ENCODE measurements at places on chromosomes 6 and 20. TPM values are rescaled to one million over a fixed set of nuclear protein-coding genes. Genes with fewer than 3 reads are reported as not detected.
A peak's percentile ranks its signal among the peaks of the same experiment; 100 is the strongest.

GRCh38 chr6:91782802-91783201 lies 1195.9 kb upstream of the MAP3K7 start:
- no peaks in the 10 kb centered on the region for H3K36me3 ChIP-seq
- H3K27me3 ChIP-seq = no peaks in the 10 kb centered on the region
- DNase-seq = no peak
- no peaks in the 10 kb centered on the region for H3K4me1 ChIP-seq

- peaks cover 6% of the 10 kb centered on the region for H3K4me1 ChIP-seq
- peak; percentile 72 for DNase-seq
- no peak overlapping the region for H3K4me3 ChIP-seq
- H3K27ac ChIP-seq = no peak overlapping the region
- no peaks in the 10 kb centered on the region for H3K27me3 ChIP-seq
- H3K36me3 ChIP-seq = no peaks in the 10 kb centered on the region
Observed at GRCh38 chr6:107743311-107743710, 80.8 kb downstream of the SCML4 start.

GRCh38 chr20:57455386-57455785 lies 64.2 kb downstream of the RBM38 start:
- no peak overlapping the region for H3K27ac ChIP-seq
- H3K36me3 ChIP-seq = no peaks in the 10 kb centered on the region
- H3K27me3 ChIP-seq = peaks cover 3% of the 10 kb centered on the region
- H3K4me3 ChIP-seq = no peak overlapping the region
- DNase-seq = no peak
- H3K4me1 ChIP-seq = no peaks in the 10 kb centered on the region

GRCh38 chr6:33384581-33385020 lies 7.0 kb upstream of the KIFC1 start:
- H3K4me1 ChIP-seq = no peaks in the 10 kb centered on the region
- H3K36me3 ChIP-seq = no peaks in the 10 kb centered on the region
- no peak overlapping the region for H3K4me3 ChIP-seq
- peak; percentile 25 for DNase-seq
- H3K27me3 ChIP-seq = no peaks in the 10 kb centered on the region

- no peak overlapping the region for H3K27ac ChIP-seq
- no peaks in the 10 kb centered on the region for H3K36me3 ChIP-seq
- no peaks in the 10 kb centered on the region for H3K27me3 ChIP-seq
- H3K4me1 ChIP-seq = no peaks in the 10 kb centered on the region
- no peak overlapping the region for H3K4me3 ChIP-seq
Observed at GRCh38 chr6:40159865-40160264, 225.6 kb upstream of the MOCS1 start.

GRCh38 chr6:145789443-145789842 lies 25.2 kb downstream of the FBXO30 start:
- no peaks in the 10 kb centered on the region for H3K27me3 ChIP-seq
- H3K27ac ChIP-seq = no peak overlapping the region
- no peaks in the 10 kb centered on the region for H3K4me1 ChIP-seq
- no peak overlapping the region for H3K4me3 ChIP-seq

The CNKSR3 gene
- 25.8 TPM for polyA plus RNA-seq

The MTFR2 gene
- 2.4 TPM for polyA plus RNA-seq

The AGPAT4 gene
- polyA plus RNA-seq = 6.8 TPM

The MYH7B gene
- 0.46 TPM for polyA plus RNA-seq

The SMOC2 gene
- polyA plus RNA-seq = 15.9 TPM
